ENCODE measurements at places on chromosomes 3 and 15.

DNA sequence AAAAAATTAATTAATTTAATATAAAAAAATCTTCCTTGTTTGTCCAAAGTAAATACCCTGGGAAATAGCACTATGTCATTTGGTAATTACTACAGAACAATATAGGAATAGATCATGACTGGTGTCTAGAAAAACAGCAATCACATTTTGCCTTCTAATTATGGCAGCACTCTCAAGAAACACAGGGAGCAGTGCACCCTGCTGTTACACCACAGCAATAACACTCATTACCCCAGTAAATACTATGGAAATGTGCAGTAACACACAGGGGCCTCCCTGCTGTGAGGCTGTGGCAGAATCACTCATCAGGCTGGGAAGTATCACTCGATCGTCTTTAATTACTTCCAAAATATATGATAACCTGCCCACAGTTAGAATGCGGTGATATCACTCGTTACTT lies 646.0 kb downstream of the TUSC7 start:
- no peak for DNase-seq

- peak; percentile 66 for DNase-seq
These were observed 1.4 kb downstream of the FURIN start for GRCh38 chr15:90869601-90870353.

- no peak for DNase-seq
These were observed 462.8 kb upstream of the DPH6 start for GRCh38 chr15:36008719-36009118.

DNA sequence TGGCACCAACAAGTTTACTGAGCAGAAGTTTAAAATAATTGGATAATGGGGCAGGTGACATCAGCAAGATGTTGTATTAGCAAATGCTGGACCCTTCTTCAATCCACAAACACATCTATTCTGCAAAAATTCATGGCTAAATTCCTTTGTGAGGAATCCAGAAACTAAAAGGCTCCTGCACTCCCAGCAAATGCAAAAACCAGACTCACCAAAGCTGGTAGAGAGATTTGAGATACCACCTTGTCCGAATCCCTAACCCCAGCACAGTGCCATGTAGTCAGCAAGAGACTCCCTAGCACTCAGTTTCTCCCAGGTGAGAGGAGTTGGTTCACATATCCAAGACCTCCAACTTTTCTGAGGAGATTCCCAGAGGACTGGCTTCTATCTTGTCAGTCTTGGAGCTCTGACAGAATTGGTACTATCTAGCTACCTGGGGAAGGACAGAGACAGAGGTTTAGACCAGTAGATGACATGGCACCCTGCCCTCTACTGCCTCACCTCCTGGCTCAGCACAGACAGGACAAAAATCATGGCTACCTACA lies 21.8 kb downstream of the GREM1 start:
- DNase-seq = no peak

GRCh38 chr3:40828741-40829415 lies 304.1 kb downstream of the ZNF621 start:
- DNase-seq = no peak

GRCh38 chr15:30038667-30039523 lies 43.9 kb upstream of the GOLGA8J start:
- DNase-seq = no peak

- DNase-seq = no peak
These were observed 1.8 kb downstream of the NME9 start for GRCh38 chr3:138327831-138328230.

- no peak for DNase-seq
These were observed 18.3 kb upstream of the TRAK1 start for GRCh38 chr3:42072831-42073301.

- no peak for DNase-seq
These were observed 408.8 kb downstream of the OCA2 start for GRCh38 chr15:27690290-27690689.

GRCh38 chr15:66653398-66653797 lies 48.6 kb upstream of the SMAD6 start:
- DNase-seq = no peak

DNA sequence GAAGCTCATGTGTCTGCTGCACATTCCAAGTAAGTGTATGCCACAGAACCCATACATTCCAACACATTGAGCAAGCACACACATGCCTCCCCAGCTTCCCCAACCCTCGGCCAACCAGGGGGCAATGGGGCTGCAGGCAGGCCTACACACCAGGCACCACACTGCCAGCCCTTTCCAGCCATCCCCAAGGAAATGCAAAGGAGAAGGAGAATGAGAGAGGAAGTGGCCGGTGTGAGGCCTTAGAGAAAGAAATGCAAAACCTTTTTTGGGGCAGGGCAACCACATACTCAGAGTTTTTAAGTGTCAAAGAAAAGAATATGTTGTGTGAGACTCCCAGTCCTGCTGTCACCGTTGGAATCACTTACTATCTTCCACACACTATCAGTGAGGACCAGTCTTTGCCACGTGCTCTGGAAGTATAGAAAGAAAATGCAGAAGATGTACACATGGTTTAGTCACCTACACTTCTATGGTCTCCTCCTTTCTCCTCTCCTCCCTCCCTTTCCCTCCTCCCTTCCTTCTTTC lies 11.1 kb downstream of the IGF2BP2 start:
- DNase-seq = no peak

DNA sequence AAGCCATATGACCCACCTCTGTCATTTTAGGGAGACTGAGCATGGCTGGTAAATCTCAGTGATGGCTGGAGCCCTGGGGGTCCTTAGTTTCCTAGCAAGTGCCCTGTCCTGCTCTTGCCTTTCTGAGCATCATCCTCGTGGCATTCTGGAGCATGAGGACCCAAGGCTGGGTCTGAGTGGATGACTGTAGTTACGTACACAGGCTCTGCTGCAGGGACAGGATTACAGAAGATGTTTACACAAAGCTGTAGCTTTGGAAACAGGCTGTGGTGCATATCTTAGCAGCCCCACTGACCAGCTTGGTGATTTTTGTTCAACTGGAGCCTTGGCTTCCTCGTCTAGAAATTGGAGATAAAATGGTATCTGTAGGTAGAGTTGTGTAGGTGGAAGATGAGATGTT lies 272.9 kb upstream of the CTDSPL start:
- no peak for DNase-seq
